Naive thymus-derived CD4-positive, alpha-beta T cell (primary cell): ENCODE measurements at places on chromosomes 4 and X. TPM values are rescaled to one million over a fixed set of nuclear protein-coding genes. Genes with fewer than 3 reads are reported as not detected.
A peak's percentile ranks its signal among the peaks of the same experiment; 100 is the strongest.

Gene MID2
- total RNA-seq = 21.4 TPM

DNA sequence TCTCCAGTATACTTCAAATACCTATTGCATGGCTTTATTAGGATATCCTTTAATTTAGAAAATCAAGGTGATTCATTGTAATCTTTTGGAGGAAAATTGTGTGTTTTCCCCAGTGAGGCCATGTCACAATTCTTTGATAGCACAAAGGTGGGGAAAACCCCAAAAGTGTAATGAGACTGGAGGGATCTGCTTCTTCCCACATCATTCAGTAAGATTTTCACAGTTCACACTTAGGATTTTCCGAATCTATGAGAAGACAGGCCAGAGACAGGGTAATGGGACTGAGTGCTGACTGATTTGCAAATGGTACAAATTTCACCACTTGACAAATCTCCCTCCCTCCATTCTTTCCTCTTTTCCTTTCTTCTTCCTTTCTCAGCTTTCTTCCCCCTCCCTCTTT, 181.1 kb downstream of the MGST2 start:
- DNase-seq = no peak

- DNase-seq = no peak
Observed at GRCh38 chr4:83387012-83387411, 52.4 kb upstream of the HPSE start.

GRCh38 chr4:87185146-87185870, 35.1 kb downstream of the KLHL8 start:
- no peak for DNase-seq

DNA sequence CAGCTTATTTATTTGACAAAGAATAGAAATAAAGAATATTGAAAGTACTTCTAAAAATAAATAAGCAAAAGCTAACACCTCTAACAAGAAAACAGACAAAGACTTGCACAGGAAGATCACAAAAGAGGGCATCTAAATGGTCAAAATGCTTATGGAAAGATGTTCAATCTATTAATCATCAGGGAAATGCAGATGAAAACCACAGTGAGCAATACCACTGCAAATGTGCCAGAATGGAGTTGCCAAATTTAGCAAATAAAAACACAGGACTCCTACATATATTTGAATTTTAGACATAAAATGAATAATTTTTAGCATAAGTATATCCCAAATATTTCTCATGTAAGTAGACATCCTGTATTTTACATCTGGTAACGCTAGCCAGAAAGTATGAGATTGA, 56.1 kb upstream of the HPGD start:
- no peak for DNase-seq

- no peak for DNase-seq
Observed at GRCh38 chr4:155342142-155342541, 34.6 kb downstream of the MAP9 start.

DNA sequence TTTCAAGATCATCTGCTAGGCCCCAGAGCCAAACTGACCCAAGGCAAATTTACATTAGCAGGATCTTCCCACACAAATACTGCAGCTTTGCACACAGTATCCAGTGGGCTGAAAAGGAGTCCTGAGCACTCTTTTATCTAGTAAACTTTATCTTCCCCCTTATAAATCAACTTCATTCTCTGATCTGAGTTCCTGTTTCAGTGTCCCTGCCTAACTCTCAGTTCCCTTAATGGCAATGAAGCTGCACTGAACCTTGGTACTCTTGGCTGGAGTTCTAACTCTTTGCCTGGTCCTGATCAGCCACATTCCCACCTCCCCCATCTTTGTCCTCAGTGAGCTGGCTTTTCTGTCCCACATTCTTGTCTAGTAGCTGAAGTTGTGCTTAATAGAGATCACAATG, 37.4 kb downstream of the EDA2R start:
- DNase-seq = no peak

- no peak for DNase-seq
Observed at GRCh38 chr4:120658772-120659171, 263.8 kb downstream of the PRDM5 start.

DNA sequence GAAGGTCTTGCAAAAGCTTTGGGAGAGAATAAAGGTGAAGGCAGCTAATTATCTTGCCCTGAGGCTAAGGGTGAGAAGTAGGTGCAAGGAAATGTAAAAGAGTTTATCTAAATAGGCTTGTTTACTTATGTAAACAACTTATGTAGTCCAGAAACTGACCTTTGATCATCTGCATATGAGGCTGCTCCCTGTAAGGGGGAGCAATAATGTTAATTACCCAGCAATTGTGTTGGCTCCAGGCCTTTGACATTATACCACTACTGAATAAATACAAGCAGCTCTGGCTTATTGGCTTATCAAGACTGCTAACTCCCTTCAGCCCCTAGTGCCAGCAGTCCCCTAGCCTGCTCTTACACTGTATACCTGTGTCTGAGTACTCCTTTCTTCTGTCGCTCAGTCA, 303.7 kb upstream of the GNPDA2 start:
- no peak for DNase-seq

Gene TRIM60
- not detected for total RNA-seq

DNA sequence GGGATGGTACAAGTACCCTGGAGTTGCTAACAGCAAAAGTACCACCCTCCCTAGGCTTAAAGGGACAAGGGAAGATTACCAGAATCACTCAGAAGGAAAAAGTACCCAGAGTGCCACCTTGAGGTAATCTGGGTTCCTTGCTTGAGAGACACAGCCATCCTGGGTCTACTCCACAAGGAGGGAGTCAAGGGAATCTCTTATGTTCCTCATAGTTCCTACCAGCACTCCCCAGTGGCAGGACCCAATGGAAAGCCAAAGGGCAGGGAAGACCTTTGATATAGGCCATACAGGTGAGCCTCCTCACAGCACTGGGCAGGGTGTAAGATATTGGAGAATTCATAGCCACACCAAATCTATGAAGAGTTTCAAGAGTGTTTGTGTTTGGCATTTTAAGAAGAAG, 5.7 kb downstream of the IL2 start:
- DNase-seq = no peak

DNA sequence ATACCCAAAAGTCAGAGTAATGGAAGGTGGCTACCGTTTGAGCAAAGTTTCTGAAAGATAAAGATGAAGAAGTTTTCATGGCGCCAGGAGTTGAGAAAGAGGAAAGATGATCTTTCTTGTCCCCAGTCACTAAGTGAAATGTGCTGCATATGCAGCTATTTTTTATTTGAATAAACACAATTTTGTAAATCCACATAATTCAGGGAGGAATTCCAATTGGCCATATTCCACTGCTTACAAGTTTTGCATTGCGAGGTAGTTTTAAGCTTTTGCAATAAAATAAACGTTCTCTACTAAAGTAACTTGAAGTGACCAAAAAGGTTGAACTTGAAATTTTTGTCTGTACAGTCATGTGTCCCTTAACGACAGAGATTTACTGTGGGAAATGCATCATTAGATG, 139.3 kb upstream of the VCX2 start:
- DNase-seq = no peak

Gene MAP7D3
- 15.8 and 18.1 TPM in 2 replicates for total RNA-seq

- no peak for DNase-seq
Observed at GRCh38 chr4:101254776-101255175, 92.5 kb downstream of the PPP3CA start.

GRCh38 chrX:51737091-51737490, 6.2 kb upstream of the GSPT2 start:
- DNase-seq = no peak

Gene S100P
- total RNA-seq = 11.0 and 13.7 TPM in 2 replicates

Gene FAM236B
- not detected for total RNA-seq

GRCh38 chrX:129932821-129933321, 26.9 kb downstream of the UTP14A start:
- no peak for DNase-seq

DNA sequence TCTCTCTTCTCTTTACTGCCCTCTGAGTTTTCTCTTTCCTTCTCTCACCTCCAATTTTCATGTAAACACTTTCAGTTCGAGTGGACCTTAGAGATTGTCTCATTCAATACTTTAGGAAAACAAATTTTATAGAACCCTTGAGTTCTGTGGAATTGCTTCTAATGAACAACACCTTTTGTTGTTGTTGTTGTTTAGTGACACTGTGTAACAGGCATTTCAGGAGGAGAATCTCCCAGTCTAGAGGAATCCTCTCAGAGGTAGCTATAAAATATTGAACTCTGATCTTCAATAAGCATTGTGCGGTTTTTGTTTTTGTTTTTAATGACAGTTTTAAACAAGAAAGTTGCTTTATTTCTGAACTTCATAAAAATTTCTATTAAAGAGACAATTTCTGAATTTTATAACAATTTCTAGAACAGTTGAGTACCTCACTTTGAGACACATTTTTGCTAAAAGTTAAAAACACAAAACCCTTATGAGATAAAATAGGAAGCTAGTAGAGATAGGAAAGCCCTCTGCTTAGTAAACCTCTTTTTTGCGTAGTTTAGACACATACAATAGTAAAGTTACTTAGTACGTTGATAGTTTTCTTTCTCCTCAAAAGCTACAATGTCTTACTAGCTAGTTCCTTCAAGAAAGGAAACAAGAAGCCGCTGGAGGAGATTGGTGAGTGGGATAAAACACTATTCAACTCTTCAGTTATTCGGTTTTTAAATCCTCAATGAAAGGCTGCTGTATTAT, 38.8 kb downstream of the CLCN3 start:
- no peak for DNase-seq

GRCh38 chr4:183659029-183659871, at the start of the genes RWDD4 and TRAPPC11:
RWDD4 (minus strand) TSS chr4:183659185; CDS start chr4:183658952, 233 bp downstream.
TRAPPC11 (plus strand) TSS chr4:183659293; CDS start chr4:183663868, 4,575 bp downstream.
- peak; percentile 83 for DNase-seq

Gene KIF4A
- 0.22 TPM for total RNA-seq

GRCh38 chrX:135275973-135276372, 24.1 kb downstream of the ETDA start:
- no peak for DNase-seq

DNA sequence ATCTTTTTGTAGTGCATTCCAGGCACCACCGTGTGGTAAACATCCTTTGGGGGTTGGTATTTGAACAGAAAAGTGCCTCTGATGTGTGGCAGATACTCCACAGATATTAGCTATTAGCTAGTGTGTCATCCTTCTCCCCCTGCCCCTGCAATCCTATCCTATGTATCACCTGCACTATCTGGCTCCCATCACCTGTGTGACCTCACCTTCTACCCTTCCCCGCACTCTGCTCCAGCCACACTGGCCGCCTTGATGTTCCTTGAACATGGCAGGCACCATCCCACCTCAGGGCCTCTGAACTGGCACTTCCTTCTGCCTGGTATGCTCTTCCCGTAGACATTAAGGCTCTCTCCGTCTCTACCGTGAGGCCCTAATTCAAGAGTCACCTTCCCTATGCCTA, 3.7 kb downstream of the ELK1 start:
- no peak for DNase-seq

- DNase-seq = no peak
Observed at GRCh38 chr4:68750555-68750954, 65.2 kb upstream of the UGT2B10 start.

Gene LDB2
- 0.29 TPM for total RNA-seq

Gene TMPRSS11D
- total RNA-seq = not detected

DNA sequence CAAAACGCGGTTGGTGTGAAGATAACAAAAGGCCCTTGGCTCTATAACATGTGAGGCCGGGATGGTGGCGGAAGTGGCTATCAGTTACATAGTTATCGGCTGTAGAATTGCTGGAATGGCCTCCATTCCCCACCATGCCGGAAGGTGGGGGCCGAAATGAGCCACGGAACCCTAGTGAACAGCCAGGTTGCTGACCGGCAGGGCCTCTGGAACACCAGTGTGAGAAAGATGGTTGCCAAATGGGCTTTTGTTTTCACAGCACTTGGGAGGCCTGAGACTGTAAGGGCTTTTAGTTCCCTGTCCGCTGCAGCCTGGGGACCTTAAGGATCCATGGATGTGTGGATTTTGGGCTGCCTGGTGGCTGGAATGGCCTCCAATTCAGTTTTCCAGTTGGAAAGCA, 23.3 kb upstream of the ARX start:
- no peak for DNase-seq

- no peak for DNase-seq
Observed at GRCh38 chr4:27568236-27568951, 707.8 kb downstream of the STIM2 start.

Gene PCDH18
- 0.05 TPM for total RNA-seq

- DNase-seq = no peak
Observed at GRCh38 chrX:30863974-30864373, 25.1 kb downstream of the TAB3 start.

DNA sequence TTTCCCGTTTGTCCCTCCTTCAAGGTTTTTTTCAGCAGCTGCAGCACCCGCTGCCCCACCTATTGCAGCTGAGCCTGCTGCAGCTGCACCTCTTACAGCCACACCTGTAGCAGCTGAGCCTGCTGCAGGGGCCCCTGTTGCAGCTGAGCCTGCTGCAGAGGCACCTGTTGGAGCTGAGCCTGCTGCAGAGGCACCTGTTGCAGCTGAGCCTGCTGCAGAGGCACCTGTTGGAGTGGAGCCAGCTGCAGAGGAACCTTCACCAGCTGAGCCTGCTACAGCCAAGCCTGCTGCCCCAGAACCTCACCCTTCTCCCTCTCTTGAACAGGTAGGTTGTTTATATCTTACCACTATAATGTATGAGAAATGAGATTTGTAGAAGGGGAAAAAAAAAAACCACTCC, 4.5 kb downstream of the PRR27 start:
- no peak for DNase-seq

DNA sequence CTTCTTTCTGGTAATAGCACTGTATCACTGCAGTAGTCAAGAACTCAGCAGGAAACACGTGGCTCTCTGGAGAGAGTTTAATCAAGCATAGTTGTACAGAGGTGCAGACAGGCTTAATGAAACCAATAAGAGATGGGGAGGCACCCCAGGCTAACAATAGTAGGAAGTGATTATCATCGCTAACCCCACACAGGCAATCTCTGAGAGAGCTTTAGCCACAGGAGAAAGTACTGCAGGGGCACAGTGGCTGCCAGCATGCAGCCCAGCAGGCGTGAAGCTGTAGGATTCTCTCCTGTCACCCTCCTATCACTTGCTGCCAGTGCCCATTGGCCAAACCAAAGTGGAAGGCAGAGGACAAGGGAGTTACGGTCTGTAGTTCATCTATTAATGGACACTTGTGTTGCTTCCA, 450.0 kb upstream of the RASGEF1B start:
- DNase-seq = no peak

Gene PARM1
- total RNA-seq = 0.91 TPM

- DNase-seq = no peak
Observed at GRCh38 chr4:174198828-174199227, 84.6 kb downstream of the FBXO8 start.

Gene IL15
- 3.0 and 4.1 TPM in 2 replicates for total RNA-seq

DNA sequence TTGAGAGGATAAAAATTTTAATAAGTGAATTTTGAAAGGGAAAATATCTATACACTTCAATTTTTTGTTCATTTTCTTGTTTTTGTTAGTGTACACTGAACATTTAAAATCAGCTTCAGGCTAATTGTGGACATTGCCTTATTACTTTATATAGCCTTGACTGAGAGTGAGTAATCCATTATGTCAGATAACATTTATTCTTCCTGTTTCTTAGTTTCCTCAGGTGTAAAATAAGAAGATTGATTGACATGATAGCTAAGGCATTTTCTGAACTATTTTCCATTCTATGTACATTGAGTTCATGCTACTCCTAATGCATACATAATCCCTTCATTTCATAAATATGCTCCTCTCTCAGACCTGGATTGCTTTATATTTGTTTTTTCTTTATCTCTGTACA, 607.3 kb upstream of the AADAT start:
- no peak for DNase-seq

Gene OPHN1
- total RNA-seq = 0.19 TPM
